ENCODE measurements at places on chromosomes 5 and 9.

GRCh38 chr5:133552925-133553525 is 59.3 kb downstream of the FSTL4 start:
- peak; percentile 70 for DNase-seq

DNA sequence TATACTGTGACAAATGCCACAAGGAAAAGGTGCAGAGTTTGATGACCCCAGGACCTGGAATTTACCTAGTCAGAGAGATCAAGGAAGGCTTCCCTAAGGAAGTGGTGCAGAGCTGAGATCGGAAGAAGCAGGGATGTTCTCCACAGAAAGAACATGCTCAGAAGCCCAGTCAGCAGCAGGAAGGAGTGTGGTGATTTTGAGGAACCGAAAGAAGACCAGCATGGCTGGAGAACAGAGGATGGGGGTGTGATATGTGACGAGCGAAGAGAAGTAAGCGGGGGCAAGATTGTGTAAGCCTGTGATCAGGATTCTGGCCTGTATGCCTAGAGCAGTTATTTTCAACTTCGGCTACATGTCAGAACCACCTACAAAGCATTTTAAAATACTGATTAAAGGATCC is 18.7 kb upstream of the PIK3R1 start:
- DNase-seq: no peak

- DNase-seq: no peak
Measured at GRCh38 chr5:87936667-87937066, 332.0 kb downstream of the TMEM161B start.

GRCh38 chr9:98902516-98902915 is 41.2 kb upstream of the COL15A1 start:
- DNase-seq: no peak

GRCh38 chr5:20522905-20523482 is 535.0 kb upstream of the CDH18 start:
- DNase-seq: no peak

- DNase-seq: no peak
Measured at GRCh38 chr5:107516452-107517184, 154.1 kb downstream of the EFNA5 start.

DNA sequence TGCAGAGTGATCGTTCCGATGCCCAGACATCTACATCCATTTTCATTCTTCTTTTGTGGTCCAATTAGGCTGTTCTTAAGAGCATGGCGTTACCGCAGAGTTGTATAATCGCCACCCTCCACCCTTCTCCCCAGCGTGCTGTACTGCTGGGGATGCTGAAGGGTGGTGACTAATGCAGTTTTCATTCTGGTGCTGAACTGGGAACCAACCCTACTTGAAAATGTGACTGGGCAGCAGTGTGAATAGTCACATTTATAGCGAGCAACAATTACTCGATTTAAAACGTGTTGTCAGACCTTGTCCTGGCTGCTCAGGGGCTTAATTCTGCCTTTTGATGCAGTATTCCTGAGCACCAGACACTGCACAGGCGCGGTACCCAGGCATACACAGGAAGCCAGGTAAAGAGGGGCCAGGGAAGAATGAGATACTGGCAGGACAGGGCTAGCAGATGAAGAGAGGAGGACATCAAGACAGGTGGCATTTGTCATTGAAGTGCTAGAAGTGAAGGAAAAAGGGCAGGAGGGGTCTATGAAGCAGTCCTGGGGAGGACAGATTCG is 719 bp upstream of the ISCA1 start:
- DNase-seq: no peak

DNA sequence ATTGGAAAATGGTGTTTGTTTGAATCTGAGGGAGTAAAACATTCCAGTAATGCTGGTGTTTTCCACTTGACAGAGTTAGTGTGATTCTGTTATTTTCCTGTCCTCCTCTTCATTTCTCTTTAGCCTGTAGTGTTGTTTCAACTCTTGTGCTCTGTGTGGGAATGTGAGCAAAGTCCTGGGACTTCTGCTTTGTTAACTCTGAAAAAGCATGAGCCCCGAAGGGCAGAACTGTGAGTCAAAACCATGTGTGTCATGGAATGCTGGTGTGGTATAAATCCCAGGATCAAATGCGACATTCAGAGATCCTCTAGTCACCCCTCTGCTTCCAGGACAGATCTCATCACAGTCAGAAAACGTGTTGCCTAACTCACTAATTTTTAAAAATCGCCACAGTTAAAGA is 8.9 kb downstream of the F2R start:
- DNase-seq: no peak

DNA sequence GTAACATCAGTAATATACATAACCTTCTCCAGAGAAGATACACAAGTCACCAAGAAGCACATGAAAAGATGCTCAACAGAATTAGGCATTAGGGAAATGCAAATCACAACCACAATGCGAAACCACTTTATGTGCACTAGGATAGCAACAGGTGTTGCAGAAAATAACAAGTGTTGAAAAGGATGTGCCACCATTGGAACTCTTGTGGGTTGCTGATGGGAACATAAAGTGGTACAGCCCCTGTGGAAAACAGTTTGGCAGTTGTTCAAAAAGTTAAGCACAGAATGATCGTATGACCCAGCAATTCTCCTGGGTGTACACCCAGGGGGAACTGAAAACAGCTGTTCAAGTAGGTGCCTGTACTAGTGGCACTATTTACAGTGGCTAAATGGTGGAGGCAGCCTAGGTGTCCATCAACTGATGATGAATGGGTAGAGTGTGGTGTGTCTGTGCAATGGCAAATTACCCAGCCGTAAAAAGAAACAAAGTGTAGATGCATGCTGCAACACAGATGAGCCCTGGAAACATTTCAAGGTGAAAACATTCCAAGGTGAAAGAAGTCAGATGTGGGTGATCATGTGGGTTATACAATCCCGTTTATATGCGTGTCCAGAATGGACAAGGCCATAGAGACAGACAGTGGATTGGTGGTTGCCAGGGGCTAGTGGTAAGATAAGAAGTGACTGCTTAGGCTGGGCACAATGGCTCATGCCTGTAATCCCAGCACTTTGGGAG is 27.2 kb downstream of the CCDC69 start:
- DNase-seq: no peak

DNA sequence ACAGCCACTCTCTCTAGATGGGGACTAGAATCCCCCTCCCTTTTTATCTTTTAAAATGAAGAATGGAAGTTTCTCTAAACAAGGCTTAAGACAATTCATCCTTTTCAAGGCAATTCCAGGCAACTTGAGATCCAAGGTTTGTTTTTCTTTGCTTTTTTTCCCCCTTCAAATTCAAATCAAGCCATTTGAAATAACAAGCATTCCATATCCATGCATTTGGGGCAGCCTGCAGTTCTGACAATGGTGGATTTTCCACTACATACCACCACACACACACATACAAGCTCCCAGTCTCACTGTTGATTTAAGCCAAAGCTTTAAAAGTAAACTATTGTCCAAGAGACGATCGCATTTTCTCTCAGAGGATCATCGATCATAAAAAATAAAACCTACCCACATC is 424 bp downstream of the INSYN2B start:
- DNase-seq: no peak

- no peak for DNase-seq
Measured at GRCh38 chr5:81817086-81817485, 66.2 kb upstream of the SSBP2 start.

- DNase-seq: no peak
Measured at GRCh38 chr5:115948091-115948534, 14.2 kb upstream of the LVRN start.

GRCh38 chr9:18658804-18659705 is 185.1 kb downstream of the ADAMTSL1 start:
- DNase-seq: no peak

DNA sequence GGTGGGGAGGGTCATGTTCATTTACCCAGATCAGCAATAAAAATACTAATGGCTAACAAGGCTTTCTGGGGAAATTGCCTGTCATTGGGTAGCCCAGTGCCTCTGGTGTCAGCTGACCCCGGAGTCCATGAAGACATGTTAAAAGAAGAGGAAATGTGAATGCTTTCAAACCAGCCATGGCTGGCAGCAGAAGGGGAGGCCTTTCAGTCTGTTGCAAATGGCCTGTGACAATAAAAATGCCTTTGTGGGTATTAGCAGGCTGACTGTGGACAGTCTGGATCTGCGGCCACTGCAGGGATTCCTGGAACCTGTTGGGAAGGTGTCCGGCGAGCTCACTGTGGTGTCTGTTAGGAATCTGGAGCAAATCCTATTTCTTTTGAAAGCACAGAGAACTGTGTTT is 7.5 kb downstream of the ABL1 start:
- DNase-seq: no peak

GRCh38 chr5:20470997-20471396 is 483.0 kb upstream of the CDH18 start:
- no peak for DNase-seq

DNA sequence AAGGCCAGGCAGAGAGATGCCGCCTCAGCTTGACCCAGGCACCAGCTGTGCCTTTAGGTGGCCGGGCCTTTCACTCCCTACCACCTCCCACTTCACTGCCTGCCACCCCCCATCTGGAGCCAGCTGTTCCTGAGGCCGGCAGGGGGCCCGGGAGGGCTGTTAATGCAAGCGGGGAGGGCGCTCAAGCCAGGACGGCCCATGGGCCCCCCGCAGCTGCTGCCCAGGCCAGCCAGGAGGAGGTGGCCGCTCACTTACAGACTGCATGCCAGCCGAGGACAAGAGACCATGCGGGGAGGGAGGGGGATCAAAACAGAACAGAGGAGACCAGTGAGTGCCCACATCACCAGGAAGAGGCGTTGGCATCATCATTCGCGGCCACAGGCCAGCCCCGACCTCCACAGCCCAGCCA is 4.5 kb downstream of the ABCA2 start:
- no peak for DNase-seq

DNA sequence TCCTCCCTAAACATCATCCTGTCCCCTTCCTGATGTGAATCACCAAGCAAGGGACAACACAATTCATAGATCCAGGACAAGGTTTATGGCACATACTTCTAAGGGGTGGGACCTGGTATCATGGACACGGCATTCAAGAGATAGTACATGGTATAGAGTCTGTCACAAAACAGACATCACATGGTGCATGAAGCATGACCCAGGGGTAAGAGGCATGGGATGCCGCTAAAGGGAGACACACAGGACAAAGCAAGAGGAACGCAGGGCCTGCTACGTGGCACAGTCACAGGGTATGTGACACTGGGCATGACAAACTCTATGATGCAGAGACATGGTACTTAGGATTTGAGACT is 20.7 kb downstream of the GSN start:
- peak; percentile 26 for DNase-seq

DNA sequence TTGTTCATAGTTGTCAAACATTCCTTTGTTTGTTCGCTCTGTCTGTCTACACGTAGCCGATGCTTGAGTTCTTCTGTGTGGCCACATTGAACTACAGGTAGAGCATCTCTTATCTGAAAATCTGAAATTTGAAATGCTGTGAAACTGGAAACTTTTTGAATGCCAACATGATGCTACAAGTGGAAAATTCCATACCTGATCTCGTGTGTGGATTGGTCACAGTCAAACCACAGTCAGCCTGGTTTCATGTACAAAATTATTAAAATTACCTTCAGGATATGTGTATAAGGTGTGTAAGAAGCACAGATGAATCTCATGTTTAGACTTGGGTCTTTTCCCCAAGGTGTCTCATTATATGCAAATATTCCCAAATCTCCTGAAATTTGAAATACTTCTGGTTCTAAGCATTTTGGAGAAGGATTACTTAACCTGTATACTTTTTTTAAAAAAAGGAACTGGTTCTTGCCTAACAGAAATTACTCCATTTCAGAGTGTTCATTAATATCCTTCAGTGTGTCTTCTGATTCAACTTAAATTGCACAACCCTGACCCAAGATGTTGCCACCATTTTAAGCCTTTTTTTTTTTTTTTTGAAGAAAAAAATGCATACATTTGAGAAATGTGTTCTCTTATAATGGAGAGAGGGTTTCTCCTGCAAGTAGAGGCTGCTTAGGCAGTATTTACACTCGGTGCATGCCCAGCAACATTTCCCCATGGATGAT is 254.3 kb downstream of the MAST4 start:
- no peak for DNase-seq

GRCh38 chr9:684054-684890 is 157.2 kb upstream of the DMRT1 start:
- no peak for DNase-seq

DNA sequence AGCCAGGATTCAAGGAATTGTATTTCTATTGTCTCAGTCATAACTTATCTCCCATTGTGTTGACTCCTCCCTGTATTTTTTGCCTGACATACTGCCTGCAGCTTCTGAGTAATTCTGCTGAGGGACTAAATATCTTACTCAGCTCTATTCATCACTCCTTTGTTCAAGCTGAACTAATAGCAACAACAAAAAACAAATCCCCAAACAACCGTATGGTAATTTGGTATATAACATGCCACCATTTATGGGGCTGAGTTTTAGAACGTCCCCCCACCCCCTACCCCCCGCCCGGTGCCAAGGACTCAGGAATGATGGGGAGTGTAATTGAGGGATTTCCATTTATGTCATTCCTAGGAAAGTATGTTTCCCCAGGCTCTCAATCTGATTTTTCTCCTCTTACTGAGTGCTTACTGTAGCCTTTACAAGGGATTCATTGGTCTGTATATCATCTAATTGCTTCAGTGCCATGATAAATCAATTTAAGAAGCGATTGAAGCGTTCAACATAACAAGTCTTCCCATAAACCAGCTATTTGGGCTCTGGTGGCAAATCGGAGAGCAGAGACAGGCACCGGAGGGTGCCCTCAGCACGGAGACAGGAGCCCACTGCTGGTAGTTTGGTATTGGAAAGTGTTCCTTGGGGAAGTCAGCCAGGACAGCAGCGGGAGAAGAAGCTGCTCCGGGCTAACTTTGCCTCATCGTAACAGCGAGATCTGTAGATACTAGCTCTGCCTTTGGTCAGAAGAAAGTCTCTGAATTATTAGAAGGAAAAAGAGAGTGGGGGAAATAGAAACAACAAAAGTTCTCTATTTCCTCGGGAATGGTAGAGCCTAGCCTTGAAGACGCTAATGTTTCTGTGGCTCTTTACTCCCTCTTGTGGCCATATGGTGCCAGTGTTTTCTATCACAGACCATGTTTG is 40.7 kb upstream of the HSD17B4 start:
- DNase-seq: peak; percentile 77

DNA sequence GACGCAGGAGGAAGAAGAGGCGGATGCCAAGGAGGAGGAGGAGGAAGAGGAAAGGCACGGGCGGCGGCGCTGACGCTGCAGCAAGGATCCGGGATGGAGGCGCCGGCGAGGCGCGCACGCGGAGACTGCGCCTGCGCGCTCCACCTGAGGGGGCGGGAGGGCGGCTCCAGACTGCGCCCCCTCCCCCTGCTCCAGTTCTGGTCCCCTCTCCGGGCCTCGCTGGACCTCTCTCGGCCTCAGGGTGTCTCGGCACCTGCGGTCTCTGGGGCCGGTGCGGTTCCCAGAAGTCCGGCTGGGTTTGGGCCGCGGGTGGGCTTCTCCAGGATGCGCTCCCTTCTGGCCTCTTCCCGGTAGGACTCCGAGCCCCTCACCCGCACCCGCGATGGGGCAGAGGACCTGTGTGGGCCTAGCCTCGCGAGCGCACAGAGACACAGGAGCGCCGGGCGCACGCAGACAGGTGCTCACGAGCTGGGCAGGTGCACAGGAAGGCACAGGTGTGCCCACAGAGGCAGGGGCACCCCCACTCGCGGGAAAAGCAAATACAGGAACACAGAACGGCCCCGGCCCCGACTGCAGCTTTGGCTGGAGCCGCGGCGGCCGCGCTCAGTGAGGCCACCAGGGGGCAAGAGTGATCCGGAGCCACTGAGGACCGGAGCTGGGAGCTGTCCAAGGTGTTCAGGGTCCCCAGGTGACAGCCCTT is at the start of gene NPDC1:
NPDC1 (minus strand) TSS at position 90 of the 700 bp plus-strand sequence. CDS start 188 bp downstream, outside the sequence.
- peak; percentile 88 for DNase-seq
